ENCODE measurements at places on chromosomes 1 and 21.

DNA sequence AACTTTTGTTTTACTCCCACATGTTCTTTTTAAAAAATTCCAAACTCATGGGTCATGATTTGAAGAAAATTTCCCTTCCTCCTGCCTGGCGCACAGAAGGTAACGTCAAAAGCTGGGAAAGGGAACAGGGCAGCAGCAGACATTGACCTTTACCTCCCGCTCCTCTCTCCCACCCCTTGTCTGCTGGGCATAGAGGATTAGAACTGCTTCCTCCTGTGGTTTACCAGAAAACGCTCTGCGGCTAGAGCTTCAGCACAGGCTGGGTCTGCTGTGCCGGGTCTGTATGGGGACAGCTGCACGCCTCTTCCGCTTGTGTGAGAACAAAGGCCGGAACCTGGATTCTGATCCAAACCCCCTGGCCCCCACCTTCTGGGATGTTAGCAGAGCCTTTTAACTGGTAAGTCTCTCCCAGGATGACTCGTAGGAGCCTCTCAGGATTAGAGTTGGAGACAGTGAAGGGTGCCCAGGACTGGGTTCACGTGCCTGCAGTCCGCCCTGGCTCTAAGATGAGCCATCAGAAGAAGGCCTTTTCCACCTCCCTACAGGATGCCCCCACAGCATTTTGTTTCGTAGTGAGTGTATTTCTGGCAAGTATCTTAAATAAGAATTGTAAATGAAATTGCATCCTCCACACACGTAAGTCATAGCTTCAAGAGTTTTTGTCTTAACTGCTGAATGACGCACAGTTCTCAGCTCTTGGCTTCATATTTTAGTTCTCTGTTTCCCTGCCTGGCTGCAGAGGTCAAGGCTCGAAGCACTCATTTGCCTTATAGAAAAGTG is 5.2 kb downstream of the H6PD start:
- DNase-seq: no peak

DNA sequence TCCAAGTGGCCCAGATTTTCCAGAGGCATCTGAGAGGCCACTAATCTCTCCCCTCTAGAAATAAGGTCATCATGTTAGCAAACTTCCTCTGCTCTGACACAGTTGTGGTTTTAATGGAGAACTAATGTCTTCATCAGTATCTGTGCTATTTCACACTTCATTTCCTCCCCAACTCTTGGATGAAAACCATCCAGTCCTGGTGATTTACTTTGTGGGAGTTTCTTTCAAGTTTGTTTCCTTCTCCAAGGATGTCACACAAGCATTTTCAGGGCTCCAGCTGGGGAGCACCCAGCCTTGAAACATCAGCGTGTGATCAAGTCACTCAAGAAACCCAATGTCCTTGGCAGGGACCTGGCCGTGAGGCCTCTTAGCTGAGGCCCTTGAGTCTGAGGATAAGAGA is 38.8 kb downstream of the TBX15 start:
- DNase-seq: no peak

DNA sequence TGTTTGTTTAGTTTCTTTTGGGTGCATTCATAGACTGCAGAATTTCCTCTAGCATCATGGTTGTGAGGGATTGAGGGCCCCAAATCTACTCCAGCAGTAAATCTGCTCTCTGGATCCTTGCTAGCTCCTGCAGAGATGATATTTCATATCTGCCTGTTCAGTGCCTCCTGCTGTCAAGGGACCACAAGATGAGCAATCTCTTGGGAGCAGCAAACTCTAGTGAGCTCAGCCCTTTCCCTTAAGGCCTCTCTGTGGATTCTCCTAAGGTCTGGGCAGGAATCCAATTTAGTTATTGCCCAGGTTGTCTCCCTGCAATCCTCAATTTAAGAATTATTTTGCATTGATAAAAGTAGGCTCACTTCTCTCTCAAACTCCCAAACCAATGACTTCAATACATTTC is 76.9 kb downstream of the RGS18 start:
- DNase-seq: no peak

GRCh38 chr1:34975338-34975737 is 9.8 kb downstream of the TMEM35B start:
- DNase-seq: no peak

DNA sequence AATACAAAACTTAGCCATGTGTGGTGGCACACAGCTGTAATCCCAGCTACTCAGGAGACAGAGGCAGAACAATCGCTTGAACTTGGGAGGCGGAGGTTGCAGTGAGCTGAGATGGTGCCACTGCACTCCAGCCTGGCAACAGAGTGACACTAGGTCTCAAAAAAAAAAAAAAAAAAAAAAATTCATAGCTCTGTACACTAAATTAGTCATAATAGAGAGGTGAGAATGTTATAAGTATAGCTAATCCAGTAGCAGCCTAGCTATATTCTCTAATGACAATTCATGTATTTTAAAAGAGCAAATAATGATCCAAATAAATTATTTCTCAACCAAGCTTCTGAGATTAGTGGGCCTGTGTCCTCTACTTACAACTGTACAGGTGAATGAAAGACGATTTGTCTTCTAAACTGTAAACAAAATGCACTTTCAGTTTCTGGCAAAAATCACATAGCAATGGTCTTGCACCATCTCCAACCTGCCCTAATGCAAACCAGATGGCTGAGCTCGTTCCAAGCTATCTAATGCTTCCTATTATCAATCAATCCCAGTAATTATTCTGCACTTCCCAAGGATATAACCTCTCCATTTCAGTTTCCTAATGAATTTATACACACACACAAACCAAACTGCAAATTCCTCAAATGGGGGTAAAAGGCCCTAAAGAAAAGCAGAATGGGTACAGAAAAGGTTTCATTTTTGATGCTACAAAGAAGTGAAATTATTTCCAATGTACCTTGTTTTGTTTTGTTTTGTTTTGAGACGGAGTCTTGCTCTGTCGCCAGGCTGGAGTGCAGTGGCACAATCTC is 56.5 kb downstream of the GATAD2B start:
- no peak for DNase-seq

- DNase-seq: no peak
These were observed 261.4 kb upstream of the USP25 start for GRCh38 chr21:15468368-15468767.

DNA sequence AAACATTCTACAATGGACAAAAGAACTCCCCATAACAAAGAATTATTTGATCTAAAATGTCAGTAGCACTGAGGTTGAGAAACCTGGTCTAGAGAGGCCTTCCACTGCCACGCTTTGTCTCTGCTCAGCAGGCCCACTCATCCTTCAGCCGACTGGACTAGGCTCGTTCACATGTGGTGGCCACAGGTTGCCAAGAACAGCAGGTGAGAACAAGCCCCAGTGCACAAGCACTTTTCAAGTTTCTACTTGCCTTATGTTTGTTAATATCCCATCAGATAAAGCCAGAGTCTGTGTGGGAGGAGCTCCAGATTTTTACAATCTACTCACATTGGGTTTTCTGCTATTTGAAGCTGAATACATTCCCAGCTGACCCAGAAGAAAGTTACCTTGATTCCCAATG is 9.1 kb upstream of the EFHD2 start:
- no peak for DNase-seq

GRCh38 chr1:152072311-152072710 is 16.6 kb downstream of the TCHHL1 start:
- no peak for DNase-seq

GRCh38 chr1:20262810-20263534 is 27.7 kb upstream of the VWA5B1 start:
- DNase-seq: no peak

DNA sequence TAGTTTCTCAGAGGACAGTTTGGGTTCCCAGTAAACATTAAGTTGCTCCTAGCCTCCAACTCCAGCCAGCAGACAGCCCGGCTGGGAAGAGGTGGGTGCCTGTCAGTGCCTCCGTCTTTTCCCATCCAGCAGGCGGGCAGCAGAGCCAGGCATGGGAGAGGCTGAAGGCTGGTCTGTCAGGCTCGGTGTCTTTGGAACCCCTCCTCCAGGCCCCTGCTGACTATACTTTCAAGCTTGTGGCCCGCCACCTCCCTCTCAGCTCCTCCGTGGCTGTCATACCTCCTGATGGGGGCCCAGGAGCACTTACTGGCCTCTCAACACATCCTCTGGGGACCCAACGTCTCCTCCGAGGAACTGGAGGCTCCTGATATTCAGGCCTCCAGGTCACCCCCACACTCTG is 140.9 kb downstream of the ACTL8 start:
- no peak for DNase-seq

- DNase-seq: no peak
These were observed 12.6 kb upstream of the KLF18 start for GRCh38 chr1:44154049-44154448.

- no peak for DNase-seq
These were observed 67.1 kb upstream of the NBL1 start for GRCh38 chr1:19577036-19577435.

DNA sequence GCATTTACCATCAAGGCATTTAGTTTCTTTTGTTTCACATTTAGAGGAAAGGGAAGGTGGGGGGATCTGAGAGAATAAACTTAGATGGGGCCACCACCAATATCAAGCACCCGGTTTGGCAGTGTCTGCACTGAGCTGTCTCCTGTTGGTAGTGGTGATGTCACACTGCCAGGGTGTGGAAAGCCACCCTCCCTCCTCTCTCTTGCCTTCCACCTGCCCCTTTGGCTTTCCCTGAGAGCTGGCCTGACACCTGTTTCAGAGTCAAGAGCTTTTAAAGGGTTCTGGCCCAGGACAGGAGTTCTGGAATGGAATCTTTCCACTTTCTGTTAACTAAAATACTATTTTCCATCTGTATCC is 13.4 kb downstream of the ATF3 start:
- no peak for DNase-seq

DNA sequence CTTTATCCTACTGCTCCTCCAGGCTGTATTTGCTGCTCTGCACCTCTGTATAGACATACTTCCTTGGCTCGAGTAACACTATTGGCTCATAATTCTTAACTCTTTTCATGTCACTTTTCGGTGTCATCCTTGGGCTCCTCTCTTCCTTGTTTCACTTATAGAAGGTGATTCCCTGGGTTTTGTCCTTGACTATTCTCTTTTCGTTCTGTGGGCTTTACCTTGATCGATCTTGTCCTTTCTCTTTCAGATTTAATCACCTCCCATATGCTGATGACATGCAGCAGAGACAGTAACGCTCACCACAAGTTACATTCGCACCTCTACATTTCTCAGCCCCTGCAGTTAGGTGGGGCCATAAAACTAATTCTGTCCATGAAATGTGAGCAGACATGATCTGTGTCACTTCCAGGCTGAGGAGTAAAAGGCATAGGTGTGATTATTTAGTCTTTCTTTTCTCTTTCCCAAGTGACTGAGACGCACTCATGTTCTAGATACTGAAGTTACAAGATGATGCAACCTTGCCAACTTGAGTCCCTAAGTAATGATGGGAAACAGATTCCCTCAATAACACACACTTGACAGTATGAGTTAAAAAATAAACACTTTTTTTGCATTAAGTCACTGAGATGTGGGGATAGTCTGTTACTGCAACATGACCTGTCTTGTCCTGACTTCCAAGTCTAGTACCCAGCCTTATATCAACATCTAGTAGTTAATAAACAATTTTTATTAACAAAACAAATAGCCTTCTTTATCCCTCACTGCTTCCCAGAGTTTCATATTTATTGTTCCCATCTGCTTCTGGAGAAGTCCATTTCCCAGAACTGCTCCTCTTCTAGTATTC is 49.9 kb upstream of the HAO2 start:
- DNase-seq: no peak

GRCh38 chr1:39926343-39926793 is 24.7 kb upstream of the MYCL start:
- DNase-seq: peak; percentile 98

DNA sequence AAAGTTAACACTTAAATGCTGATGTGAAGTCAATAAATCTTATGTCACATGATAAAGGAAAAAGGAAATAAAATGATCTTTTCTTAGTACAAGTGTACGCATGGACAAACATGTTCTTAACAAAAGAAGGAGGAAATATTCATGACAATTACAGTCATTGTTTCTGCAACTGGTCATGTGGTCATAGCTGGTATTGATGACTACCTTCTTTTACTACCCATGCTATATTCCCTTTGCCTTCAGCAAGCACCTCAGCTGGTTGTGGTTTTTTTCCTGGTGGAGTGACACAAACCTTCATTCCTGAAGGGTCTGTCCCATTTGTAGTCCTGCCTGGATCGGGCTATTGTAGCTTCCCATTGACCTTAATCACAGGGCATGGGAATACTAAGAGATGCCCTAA is 23.4 kb upstream of the TSHB start:
- DNase-seq: no peak

GRCh38 chr1:49824261-49824660 is 199.5 kb downstream of the AGBL4 start:
- no peak for DNase-seq

- no peak for DNase-seq
These were observed 12.1 kb downstream of the IRF2BP2 start for GRCh38 chr1:234597894-234598293.

GRCh38 chr1:235441159-235441685 is 63.0 kb downstream of the B3GALNT2 start:
- no peak for DNase-seq

GRCh38 chr1:155093911-155094621 is 15.4 kb downstream of the EFNA3 start:
- no peak for DNase-seq

DNA sequence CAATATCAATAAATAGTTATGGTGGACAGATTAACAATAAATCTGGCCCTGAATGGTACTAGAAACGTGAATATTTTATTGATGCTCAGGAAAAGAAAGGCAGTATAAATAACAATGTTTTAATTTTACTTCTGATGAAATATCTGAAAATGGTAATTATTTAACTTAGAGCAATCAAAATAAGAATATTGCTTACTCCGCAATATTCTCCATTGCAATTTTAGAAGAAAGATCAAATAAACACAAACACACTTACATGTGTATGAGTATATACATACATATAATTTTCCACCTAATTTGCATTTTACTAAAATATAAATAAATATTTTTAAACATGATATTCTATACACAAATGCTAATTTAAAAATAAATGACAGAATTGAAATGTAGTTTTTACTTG is 1130.5 kb downstream of the NCAM2 start:
- DNase-seq: no peak

- no peak for DNase-seq
These were observed 4.5 kb downstream of the LDLRAD1 start for GRCh38 chr1:54013393-54014008.

- no peak for DNase-seq
These were observed 69.8 kb downstream of the TNFSF18 start for GRCh38 chr1:172980971-172981370.

Data from NCI-H2029 treated with DMSO at 0.1 percent for 48 hours (cell line).